Activated CD8-positive, alpha-beta memory T cell treated with anti-CD3 and anti-CD28 coated beads for 1 hour (primary cell): ENCODE measurements at places on chromosomes 11 and 22.

DNA sequence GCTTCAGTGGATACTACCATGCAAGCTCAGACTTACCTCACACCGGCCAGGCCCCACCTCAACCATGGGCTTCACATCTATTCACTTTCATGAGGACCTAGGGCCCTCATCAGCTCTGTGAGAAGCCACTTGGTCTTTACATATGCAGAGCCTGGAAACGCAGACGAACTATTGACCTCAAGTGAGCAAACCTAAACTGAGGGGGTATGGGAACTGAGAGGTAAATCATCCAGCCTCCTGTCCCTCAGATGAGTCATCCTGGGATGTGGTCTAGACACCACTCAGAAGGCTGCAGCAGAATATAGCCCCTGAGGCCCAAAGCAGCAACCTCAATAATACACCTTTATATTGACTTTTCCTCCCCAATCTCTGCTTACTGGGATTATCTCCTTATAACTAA, 578.0 kb downstream of the INSC start:
- DNase-seq: no peak

DNA sequence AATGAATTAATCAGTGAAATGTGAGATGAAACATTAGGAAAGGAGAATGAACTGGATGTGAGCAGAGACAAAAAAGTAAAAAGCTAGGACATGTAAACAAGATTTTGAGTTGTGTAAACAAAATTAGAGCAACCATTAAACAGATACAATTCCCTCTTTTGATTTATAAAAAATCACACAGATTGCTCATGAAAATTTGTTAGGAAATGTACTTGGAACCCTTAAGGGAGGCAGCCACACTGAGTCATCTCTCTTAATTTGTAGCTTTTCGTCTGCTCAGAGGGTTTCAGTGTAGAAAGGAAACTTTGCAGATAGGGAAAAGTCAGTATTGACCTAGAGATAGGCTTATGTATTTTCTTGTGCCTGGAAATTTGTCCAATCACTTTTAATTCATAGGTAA, 49.6 kb upstream of the ME3 start:
- DNase-seq: no peak

DNA sequence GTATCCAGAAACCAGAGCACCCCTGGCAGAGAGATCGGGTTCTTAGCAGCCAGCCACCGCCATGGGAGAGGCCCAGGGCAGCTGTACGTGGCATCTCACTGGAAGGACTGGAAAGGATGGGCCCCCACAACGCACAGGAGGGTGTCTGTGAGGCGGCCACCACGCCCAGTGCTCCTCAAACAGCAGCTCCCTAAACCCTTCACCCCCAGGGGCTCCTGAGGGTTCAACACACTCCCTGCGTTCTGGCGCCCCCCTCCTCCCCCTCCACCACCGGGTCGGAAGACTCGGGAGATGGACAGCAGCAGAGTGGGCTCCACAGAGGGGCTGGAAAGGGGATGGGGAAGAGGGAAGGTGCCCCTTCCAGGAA, 1.1 kb downstream of the MAPK12 start:
- no peak for DNase-seq

GRCh38 chr11:69030301-69030700, 17.3 kb upstream of the MRGPRF start:
- no peak for DNase-seq

DNA sequence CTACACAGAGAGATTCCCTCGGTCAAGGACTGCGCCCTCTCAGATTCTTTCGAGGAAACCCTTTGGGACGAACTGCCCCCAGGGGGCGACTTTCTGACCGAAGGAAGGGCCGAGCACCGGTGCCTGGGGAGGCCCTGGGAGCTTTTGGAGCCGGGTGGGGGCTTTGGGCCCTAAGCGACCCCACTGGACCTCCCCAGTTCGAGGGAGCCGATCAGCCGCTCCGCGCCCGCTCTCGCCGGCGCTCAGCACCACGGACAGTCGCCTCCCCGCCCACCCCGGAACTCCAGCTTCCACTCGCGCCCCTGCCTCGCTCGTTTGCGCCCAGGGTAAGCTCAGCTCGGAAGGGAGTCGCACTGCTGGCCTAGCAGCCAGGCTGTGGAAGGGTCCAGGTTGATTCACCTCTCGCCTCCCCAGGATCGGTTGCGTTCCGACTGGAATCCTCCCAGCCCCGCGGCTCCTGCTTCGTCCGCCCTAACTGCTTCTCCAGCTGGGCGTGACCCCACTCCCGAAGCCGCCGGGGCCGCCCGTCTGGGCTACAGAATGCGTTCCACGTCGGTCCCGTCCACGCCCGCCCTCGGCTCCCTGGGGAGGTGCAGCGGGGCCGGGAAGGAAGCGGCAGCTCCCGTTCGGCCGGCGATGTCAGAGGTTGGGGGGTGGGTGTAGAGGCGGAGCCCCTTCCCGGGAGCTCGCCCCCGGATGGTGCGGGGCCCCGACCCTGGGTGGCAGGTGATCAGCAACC, 428 bp downstream of the SCN3B start:
- DNase-seq: no peak

DNA sequence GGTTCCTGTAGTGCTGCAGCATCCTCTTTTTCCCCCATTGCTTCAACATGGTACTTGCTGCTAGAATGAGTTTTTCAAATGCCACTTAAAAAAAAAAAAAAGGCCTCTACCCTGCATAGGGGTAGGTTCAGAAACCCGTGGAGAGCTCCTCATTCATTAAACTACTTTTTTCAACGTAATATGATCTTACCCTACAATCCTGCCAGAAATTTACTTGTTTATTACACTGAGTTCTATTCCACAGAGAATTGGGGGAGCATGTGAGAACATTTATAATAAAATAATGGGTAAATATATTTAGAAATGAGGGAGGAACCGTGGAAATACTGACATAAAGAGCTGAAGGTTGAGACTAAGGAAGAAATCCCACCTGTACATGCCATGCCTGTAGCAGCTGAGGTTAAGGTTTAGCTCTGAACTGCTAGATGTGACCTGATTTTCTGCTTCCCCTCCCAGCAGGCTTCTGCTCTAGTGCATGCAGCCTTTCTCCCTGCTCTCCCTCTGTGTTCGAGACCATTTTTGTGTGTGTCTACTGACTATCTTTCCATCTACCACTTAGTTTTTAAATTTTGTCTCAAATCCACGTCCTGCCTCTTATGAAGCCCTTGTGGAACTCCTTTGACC, 225.7 kb downstream of the DDX10 start:
- no peak for DNase-seq

GRCh38 chr11:10762913-10763421, 11.9 kb downstream of the CTR9 start:
- DNase-seq: no peak

GRCh38 chr11:90930252-90930651, 707.4 kb upstream of the CHORDC1 start:
- DNase-seq: no peak

DNA sequence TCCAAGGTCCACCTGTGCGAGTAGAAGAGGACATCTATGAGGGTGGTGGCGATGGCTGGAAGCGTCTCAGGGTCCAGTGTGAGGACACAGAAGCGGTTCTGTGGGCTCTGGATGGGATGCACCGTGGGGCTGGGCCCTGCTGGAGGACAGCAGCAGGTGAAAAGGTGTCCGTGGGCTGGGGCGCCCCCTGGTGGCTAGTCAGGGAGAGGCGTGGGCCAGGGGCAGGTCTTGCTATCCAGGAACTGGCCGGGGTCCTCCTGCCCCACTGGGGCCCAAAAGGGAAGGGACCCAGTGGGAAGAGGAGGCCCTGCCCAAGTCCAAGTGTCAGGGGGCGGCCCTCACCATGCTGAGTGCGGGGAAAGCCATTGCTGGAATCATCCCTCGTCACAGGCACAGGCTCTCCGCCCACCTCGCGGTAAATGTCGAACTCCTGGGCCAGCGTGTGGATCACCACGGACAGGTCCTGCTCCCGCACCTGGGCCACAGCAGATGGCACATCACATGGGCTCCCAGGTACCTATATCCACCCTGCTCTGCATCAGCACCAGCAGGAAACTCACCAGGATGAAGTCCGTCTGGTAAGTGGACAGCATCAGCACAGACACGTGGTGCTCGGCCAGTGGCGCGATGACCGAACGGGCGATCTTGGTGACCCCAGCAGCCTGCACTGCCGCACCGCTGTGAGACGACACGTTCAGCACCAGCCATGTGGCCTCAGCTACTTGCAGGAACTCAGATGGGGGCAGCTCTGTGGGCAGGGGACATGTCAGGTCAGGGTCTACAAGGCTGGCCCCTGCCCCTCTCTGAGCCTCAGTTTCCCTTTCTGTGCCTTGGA, 2.3 kb downstream of the CASTOR1 start:
- DNase-seq: peak; percentile 72

- no peak for DNase-seq
These were observed 2.1 kb upstream of the MS4A6A start for GRCh38 chr11:60184824-60185511.

- DNase-seq: no peak
These were observed 165.7 kb downstream of the COMMD9 start for GRCh38 chr11:36123336-36124101.

GRCh38 chr11:30474151-30474954, 111.8 kb downstream of the MPPED2 start:
- DNase-seq: no peak

DNA sequence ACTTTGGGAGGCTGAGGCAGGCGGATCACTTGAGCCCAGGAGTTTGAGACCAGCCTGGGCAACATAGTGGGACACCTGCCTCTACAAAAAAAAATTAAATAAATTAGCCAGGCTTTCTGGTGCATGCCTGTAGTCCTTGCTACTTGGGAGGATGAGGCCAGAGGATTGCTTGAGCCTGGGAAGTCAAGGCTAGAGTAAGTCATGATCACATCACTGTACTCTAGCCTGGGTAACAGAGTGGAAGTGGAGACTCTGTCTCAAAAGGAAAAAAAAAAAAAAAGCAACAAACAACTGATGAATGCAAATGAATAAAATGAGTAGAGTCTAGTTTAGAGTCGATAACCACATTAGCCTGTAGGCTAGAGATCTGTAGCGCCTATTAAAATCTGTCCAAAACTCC, 3.9 kb upstream of the BCL2L13 start:
- DNase-seq: no peak

- DNase-seq: no peak
These were observed 56.2 kb upstream of the SC5D start for GRCh38 chr11:121236115-121237001.

DNA sequence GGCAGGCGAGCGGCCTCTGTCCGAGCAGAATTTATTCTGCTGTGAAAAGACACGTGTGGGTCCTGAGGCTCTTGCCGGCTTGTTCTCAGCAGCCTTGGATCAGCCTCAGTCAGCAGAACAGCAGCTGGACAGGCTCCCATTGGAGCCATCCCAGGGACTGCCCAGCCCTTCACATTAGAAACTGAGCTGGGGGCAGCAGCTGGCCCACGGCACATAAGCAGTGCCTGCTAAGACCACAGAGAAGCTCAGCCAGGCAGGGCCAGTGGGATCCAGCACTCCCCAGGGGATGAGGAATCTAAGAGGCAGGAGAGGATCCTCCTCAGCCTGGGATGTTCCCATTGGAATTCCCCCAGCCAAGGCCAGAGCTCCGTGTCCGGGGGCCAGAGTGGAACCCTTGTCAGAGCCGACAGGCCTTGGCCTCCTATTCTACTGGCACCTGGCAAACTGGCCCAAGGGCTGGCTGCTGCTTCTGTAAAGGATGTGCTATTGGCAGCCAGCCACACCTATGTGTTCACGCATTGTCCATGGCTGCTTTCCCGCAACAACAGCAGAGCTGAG, 18.2 kb downstream of the RTN4R start:
- no peak for DNase-seq

DNA sequence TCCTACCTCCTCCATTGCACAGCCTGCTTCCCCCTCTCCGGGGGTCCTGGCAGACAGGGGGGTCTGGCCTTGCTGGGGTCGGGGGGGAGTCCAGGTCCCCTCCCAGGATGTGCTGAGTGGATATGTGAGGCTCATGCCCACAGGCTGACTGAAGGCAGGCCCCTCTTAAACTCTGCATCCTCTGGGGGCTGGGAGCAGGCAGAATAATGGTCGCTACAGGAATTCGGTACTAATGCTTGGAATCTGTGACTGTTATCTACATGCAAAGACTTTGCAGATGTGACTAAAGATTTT, 1.6 kb upstream of the SUN2 start:
- DNase-seq: no peak

- DNase-seq: no peak
These were observed 15.8 kb downstream of the UPB1 start for GRCh38 chr22:24510637-24511625.

- no peak for DNase-seq
These were observed 16.5 kb upstream of the DGKZ start for GRCh38 chr11:46330563-46331281.

- DNase-seq: no peak
These were observed 176.5 kb upstream of the UBASH3B start for GRCh38 chr11:122478986-122479385.

- no peak for DNase-seq
These were observed 66.0 kb upstream of the LARGE1 start for GRCh38 chr22:33986167-33986771.

GRCh38 chr11:83728281-83728680, 442.1 kb upstream of the CCDC90B start:
- no peak for DNase-seq

- DNase-seq: no peak
These were observed 35.2 kb upstream of the CREB3L1 start for GRCh38 chr11:46242041-46242951.

DNA sequence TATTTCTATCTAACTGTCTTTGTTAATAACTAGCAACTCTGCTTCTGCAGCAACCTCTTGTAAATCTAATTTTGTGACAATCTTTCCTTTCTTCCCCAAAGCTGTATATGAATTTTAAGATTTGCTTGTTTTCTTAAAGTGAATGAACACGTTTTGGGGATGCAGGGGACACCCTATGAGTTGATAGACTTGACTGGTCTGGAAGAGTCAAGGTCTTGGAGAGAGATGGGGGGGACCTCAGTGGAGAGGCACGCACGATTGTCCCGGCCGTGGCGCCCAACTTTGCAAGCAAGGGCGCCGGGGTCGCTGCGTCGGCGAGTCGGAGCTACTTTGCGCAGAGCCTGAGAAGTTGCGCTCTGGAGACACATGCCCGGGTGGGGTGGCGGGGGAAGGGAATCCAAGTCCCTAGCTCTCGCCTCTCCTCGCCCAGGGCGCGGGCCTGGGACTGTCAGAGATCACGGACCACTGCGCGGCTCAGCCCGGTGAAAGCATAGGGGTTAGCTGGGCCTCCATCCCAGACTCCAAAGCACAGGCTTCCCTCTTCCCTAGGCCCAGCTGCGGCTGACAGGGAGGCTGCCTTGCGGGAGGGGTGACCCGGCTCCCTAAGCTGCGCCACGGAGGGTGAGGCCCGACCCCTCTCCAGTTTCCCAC, 854 bp downstream of the ABCC8 start:
- no peak for DNase-seq

DNA sequence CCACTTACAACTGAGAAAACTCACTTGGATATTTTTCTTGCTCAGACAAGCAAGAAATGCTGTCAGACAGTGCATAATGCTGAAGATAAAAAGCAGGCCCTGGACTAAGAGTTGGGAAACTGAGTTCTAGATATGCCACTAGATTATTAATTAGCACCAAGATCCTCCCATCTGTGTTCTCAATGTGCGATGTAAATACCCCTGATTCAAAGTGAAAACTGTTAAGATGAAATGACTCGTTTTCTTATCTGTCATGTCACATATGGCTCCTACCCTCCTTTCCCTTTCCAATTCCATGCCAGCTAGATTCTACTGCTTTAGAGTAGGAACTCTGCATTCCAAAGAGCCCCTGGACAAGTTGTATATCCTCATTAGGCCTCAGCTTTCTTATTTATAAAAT, 88.9 kb upstream of the CLNS1A start:
- no peak for DNase-seq
